Stimulated activated CD4-positive, alpha-beta T cell treated with anti-CD3 and anti-CD28 coated beads, Interleukin-1b, Interleukin-23, amount 100 ng/mL, for 48 hours (primary cell): ENCODE measurements at places on chromosomes 5 and 9.

DNA sequence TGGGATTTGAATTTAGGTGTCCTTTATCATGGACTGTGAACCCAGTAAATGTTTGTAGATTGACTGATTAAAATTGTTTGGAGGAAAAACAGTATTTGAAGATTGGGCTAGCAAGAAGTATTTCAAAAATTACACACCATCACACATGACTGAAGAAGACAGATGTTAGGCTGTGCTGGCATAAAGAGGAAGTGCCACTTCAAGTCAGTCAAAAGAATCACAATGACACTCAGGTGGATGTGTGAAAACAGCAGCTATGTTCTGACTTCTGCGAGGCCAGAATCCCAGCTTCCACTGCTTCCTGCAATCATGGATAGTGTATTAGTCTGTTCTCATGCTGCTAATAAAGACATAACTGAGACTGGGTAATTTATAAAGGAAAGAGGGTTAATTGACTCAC is 393.3 kb downstream of the DMRT2 start:
- DNase-seq, result no peak

- DNase-seq, result no peak
Observed at GRCh38 chr5:117761186-117761585, 1186.6 kb upstream of the SEMA6A start.

DNA sequence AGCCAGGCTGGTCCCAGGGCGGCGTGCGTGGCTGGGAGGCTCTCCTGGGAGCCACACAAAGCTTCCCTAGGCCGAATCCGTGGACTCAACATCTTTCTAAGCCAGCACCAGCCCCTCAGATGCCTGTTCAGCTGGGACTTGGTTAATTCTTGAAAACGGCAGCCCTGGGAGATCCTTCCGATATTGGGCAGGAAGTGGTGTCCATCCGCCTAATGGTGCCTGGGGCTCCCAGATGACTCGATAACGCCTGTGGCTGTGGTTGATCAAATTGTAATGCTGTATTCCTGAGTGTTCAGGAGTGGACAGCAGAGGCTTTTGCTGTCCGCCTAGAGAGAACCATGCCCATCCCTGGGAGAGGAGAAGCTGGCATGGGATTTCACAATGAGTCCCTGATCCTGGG is 14.1 kb downstream of the KCNT1 start:
- no peak for DNase-seq

DNA sequence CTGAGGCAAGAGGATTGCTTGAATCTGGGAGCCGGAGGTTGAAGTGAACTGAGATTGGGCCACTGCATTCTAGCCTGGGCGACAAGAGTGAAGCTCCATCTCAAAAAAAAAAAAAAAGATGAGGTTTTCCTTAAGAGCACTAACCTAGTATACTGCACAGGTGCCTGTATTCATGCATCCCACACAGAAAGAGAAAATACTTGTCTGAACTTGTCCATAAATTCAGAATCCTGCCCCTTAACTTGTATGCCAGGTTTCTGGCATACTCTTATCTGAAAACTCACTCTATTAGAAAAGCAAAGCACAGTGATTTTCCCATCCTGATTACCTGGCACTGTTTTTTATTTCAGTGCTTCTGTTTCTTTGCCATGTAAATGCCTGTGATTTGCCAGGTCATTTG is 125.3 kb upstream of the CDKN2B start:
- DNase-seq, result no peak

DNA sequence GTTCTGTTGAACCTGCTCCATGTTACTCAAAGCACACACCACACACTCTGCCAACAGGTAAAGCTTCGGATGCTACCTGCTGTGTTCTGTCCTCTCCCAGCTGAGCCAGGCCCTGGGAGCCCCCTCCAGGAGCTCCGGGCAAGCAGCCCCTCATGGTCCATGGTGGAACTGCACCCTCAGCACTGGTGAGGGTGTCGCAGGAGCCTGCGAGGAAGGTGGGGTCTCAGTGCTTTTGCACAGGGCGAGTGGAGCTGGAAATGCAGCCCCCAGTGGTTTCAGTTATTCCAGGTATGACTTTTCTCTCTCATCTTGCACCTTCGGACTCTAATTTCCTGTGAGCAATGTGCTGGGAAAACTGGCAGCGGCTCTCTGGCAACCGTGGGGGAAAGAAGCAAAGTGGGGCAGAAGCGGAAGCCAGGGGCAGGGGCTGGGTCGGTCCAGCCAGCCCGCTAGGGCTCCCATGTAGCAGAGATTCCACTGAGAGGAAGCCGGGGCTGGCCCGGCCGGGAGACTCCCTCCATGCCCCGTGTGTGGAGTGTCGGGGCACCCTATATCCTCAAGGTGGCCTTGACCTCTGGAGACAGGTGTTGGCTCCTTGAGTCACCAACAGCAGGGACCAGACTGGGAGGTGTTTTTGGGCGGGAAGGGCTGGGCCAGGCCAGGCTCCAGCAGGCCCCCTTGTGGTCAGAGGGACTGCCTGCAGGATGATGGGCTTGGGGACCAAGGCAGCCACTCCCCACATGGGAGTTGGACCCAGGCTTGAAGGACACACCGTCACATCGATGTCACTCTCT is 75.6 kb upstream of the PRSS3 start:
- peak; percentile 49 for DNase-seq

- no peak for DNase-seq
Observed at GRCh38 chr9:104092875-104093600, 1.1 kb upstream of the SMC2 start.

DNA sequence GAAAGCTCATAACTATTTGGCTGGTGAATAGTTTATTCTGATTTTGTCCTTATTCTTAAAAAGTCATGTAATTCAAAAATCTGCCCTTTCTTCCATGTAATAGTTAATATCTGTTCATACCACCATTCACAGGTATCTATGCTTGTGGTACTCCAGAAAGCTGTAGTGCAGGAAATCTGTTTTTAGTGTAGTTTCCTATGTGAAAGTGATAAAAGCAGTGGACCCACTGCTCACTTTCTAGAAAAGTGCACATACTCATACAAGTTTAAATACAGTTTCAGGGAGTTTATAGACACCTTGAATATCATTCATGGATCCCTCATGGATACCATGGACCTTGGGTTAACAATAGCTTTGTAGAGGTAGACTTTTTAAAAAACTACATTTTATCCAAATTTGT is 20.2 kb downstream of the PBX3 start:
- DNase-seq, result no peak

- DNase-seq, result no peak
Observed at GRCh38 chr5:80205846-80206245, 50.0 kb downstream of the SERINC5 start.

- DNase-seq, result peak; percentile 24
Observed at GRCh38 chr5:39716532-39717028, 291.8 kb upstream of the DAB2 start.

DNA sequence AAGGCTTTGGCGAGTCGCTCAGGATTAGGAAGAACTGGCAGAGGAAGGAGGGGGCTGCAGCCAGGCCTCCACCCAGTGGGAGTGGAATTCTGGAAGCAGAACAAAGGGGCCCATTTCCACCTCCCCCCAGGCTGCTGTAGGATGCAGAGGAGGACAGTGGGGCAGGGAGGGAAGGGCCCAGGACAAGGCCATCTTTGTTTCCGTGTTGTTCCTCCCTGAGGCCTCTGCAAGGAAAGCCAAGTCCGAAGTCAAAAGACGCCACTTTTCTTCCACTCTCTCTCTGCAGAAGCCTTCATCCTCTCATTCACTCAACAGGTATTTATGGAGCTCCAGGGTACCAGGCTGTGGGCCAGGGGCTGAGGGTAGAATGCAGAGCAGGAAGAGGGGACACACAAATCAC is 70.7 kb downstream of the ENTREP1 start:
- no peak for DNase-seq

DNA sequence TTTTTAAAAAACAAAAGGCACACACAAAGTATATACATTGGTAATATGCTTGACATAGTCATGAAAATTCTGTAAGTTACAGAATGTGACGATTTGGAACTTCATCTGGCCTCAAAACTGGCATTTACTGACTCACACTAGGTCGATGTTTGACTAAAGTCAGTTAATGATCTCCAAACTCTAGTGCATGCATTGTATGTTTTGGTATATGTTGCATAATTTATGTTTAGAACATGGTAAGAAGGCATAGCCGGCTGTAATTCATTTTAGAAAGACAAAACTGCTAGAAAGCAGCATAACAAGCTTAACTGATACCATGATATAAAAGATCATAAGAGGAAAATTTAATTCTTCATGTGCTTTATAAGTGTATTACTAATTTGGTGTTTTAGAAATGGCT is 58.6 kb upstream of the RICTOR start:
- no peak for DNase-seq

DNA sequence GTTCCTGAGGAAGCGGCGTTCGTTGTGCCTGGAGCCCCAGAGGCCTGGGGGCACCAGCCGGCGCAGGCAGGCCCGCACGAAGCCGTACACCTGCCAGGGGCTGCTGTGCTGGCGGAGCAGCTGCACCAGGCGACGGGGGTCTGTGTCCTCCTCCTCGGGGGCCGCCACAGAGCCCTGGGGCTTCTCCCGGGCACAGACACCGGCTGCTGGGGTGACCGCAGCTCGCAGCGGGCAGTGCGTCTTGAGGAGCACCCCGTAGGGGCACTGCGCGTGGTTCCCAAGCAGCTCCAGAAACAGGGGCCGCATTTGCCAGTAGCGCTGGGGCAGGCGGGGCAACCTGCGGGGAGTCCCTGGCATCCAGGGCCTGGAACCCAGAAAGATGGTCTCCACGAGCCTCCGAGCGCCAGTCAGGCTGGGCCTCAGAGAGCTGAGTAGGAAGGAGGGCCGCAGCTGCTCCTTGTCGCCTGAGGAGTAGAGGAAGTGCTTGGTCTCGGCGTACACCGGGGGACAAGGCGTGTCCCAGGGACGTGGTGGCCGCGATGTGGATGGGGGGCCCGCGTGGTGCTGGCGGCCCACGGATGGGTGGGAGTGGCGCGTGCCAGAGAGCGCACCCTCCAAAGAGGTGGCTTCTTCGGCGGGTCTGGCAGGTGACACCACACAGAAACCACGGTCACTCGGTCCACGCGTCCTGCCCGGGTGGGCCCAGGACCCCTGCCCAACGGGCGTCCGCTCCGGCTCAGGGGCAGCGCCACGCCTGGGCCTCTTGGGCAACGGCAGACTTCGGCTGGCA is 1.3 kb downstream of the TERT start:
- DNase-seq, result no peak

- DNase-seq, result no peak
Observed at GRCh38 chr5:133026664-133027153, 360 bp upstream of the ZCCHC10 start.

DNA sequence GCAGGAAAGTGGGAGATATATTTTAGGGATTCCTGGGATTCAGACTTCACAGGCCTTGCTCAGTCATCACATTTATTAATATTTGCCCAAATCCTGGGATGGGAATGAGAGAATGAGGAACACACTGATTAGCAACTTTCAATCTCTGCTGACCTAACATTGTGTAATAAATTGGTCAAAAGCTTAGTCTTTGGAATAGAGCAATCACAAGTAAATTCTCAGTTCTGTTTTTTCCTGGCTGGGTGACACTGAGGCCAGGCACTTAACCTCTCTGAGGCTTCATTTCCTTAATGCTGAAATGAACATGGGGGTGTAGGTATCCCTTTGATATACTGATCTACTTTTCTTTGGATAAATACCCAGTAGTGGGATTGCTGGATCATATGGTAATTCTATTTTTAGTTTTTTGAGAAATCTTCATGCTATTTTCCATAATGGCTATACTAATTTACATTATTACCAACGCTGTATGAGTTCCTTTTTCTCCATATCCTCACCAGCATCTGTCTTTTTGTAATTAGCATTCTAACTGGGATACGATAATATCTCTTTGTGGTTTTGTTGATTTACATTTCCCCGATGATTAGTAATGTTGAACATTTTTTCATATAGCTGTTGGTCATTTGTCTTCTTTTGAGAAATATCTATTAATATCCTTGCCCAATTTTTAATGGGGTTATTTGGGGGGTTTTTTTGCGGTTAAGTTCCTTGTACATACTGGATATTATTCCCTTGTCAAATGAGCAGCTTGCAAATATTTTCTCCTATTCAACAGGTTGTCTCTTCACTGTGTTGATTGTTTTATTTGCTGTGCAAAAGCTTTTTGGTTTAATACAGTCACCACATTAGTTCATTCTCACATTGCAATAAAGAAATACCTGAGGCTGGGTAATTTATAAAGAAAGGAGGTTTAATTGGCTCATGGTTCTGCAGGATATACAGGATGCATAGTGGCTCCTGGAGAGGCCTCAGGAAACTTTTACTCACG is 36.8 kb upstream of the NIPBL start:
- no peak for DNase-seq

GRCh38 chr9:7707934-7708333 is 91.6 kb downstream of the DMAC1 start:
- DNase-seq, result no peak

DNA sequence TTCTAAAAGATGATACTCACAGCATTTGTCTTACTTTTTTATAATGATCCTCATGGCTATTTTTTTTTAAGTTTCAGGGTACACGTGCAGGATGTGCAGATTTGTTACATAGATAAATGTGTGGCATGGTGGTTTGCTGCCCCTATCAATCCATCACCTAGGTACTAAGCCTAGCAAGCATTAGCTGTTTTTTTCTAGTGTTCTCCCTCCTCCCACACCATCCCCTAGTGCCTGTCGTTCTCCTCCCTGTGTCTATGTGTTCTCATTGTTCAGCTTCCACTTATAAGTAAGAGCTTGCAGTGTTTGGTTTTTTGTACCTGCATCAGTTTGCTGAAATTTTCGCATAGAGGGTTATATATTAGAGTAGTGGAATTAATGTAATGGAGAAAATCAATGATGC is 189.1 kb upstream of the CDH12 start:
- no peak for DNase-seq

- DNase-seq, result no peak
Observed at GRCh38 chr9:2291980-2292704, 277.0 kb downstream of the SMARCA2 start.

DNA sequence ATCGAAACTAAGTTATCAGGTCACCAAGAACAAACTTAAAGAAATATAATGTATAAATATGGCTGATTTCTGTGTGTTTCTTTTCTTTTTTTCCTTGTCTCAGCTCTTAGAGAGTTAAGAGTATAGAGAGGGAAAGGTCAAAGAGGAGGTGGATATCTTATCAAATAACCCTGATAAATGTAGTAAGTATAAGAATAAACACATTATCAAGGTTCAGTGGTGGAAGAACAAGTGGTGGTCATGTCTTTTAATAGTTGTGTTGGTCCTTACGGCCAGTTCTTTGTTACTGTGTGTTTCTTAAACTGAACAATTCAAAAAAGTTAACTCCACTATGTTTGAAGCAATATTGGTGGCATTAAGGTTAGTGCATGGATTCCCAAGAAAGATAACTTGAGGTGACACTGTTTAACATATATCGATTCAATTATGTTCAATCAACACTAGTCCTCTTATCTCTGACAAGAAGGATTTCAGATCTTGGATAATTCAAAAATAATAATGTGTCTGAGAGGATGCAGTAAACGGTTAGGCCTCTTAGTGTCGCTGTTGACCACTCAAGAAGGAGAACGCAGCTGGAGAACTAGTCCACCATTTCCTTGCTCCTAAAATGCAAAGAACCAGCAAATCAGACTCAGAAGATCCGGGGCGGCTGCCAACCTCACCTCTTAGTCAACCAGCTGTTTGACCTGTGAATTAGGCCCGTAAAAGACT is at the start of gene PCDHGA3:
Gene PCDHGA3 (plus strand): TSS at position 588 of the 711 bp plus-strand sequence. CDS start 205 bp downstream, outside the sequence.
- no peak for DNase-seq

- no peak for DNase-seq
Observed at GRCh38 chr5:16313761-16314160, 134.2 kb upstream of the MARCHF11 start.
